ENCODE measurements at places on chromosomes 6 and 20.

GRCh38 chr6:38688579-38689087, 14.3 kb downstream of the GLO1 start:
- DNase-seq, result no peak

GRCh38 chr20:18288749-18289267, 481 bp downstream of the ZNF133 start:
- DNase-seq, result no peak

DNA sequence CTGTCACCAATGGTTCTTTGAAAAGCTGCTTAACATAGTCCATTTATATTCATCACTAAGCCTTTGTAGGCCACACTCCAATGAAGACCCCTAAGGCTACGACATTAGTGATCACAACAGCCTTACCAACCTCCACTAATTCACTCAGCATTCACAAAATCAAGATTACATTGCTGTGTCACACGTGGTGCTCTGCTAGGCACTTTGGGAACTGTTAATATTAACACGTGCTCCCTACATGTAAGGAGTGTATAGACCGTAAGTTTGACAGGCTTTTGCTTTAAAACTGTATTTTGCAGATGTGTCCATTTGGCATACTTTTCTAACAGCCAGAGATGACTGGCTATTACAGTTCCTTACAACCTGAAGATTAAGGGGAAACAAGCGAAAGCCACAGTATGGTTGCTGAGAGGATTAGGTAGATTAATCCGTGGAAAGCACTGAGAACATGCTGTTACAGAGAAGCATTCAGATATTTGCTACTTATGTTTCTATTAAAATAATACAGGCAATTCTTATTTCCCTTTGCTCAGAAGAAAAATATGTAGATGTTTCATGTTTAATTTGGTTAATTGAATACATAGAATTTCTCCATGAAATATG, 69.7 kb downstream of the SAMD3 start:
- DNase-seq, result no peak

GRCh38 chr6:140784573-140784972, 1348.2 kb upstream of the GJE1 start:
- DNase-seq, result no peak

GRCh38 chr6:57303931-57304681, 13.3 kb upstream of the PRIM2 start:
- no peak for DNase-seq

DNA sequence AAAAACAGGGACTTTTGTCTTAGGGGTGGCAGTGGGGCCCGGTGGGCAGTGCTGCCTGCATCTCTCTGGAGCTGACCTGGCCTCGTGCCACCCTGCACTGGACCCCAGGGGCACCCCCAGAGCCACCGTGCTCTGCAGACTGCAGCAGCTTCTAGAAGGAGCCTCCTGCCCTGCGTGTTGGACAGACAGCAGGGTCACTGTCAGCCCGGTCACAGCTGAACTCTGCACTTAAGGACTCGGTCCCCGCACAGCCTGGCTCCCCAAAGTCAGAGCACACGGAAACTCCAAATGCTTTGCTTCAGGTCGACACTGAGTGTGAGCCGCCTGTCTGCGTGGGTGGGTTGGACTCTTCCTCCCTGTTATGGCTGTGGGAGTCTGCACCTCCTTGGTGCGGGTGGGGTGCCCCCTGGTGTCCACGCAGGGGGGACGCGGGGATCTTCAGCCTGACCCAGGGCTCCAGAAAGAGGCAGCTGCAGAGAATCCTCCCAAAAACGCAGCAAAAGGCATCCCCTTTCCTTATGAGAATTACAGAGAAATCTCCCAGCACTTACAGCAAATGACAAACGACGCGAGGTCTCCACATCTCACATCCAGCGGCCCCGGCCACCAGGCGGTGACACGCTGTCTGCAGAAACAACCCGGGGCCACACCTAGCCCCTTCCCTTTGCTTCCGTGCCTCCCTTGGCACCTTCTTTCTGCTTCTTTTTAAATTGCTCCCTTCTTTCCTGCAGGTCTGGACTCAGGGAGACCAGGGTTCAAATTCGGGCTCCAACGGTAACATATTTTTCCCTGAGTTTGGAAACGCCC, 36.3 kb upstream of the DACT2 start:
- no peak for DNase-seq

- no peak for DNase-seq
Observed at GRCh38 chr6:70886661-70887060, 70.2 kb downstream of the B3GAT2 start.

GRCh38 chr6:57183336-57183735, 11.2 kb downstream of the BAG2 start:
- DNase-seq, result no peak

- no peak for DNase-seq
Observed at GRCh38 chr6:167336844-167337630, 12.2 kb downstream of the TTLL2 start.

- DNase-seq, result no peak
Observed at GRCh38 chr6:27986928-27987725, 30.1 kb downstream of the OR2B6 start.

All from CD8-positive, alpha-beta memory T cell (primary cell).